ENCODE measurements at places on chromosomes 6 and 20.
A peak's percentile ranks its signal among the peaks of the same experiment; 100 is the strongest.

GRCh38 chr6:1509241-1509640 is 100.5 kb upstream of the FOXC1 start:
- no peak for DNase-seq

GRCh38 chr6:167409694-167410093 is 84.8 kb downstream of the TTLL2 start:
- DNase-seq, result no peak

- no peak for DNase-seq
Measured at GRCh38 chr6:101290346-101290745, 103.2 kb upstream of the GRIK2 start.

DNA sequence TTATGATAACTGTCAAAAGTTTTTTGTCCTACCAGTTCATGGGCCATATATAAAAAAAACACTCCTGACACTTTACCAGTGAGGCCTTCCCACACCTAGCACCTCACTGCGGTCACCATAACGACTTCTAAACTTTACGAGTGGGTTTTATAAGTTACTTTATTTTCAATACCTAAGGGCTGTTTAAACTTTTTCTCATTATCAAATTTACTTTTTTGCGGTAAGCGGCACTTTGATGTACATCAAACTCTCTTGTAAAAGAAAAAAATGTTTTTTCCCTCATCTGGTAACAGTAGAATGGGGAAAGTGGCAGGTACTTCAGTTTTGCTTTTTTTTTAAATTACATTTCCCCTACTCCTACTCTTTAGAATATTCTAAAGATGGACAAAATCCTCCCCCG is 36.2 kb downstream of the FYN start:
- no peak for DNase-seq

- peak; percentile 58 for DNase-seq
Measured at GRCh38 chr6:134585517-134585873, 267.6 kb upstream of the SGK1 start.

DNA sequence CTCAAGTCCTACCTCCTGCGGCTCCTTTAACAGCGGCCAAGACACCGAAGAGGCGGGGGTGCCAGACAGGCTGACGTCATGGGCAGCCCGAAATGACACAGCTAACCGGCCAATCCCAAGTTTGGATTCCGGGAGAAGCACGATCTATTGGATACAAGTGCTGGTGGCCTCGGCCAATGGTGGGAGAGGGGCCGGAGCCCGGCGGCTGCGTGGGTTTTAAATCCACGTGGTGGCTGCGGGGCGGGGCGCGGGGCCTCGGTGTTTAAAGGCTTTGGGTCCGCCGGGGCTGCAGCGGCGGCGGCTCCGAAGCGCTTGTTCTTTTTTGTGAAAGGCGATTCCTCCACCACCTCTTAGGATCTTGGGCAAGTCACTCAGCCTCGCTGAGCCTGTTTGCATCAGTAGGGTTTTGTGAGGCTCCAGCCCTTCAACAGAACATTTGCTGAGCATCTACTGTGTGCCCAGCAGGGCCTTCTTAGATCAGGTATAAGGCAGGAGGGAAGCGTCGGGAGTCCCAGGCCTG is 8.7 kb upstream of the PMEPA1 start:
- DNase-seq, result peak; percentile 93

DNA sequence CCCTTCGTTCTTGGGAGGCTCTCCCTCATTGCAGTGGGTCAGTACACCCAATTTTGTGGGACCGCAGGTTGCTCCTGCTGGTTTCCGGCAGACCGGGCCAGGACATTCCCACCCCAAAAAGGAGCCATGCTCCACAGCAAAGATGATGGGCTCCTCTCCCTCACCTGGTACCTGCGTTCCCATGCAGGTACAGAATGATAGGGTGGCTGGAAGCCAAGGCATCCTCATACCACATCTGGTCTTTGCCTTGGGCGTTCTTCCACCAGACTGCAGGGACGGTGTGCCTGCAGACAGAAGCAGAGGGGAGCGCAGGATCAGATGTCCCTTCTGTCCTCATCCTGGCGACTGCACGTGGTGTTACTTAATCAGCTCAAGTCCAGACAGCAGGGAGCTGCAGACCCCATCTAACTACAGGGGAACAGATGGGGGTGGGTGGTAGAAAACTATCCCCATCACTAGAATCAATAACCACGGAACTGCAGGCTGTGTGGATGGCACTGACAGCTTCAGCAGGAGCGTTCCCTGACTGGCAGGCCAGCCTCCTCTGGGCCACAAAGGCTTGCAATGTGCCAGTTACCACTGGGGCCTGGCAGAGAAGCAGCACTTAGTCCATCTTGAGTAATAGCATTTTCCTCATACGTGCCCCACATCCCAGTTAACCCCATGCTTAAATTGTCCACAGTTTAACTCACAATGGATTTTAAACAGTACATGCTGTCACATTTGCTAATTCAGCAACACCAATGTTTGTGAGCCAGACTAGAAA is 70.4 kb downstream of the ABHD12 start:
- DNase-seq, result no peak

DNA sequence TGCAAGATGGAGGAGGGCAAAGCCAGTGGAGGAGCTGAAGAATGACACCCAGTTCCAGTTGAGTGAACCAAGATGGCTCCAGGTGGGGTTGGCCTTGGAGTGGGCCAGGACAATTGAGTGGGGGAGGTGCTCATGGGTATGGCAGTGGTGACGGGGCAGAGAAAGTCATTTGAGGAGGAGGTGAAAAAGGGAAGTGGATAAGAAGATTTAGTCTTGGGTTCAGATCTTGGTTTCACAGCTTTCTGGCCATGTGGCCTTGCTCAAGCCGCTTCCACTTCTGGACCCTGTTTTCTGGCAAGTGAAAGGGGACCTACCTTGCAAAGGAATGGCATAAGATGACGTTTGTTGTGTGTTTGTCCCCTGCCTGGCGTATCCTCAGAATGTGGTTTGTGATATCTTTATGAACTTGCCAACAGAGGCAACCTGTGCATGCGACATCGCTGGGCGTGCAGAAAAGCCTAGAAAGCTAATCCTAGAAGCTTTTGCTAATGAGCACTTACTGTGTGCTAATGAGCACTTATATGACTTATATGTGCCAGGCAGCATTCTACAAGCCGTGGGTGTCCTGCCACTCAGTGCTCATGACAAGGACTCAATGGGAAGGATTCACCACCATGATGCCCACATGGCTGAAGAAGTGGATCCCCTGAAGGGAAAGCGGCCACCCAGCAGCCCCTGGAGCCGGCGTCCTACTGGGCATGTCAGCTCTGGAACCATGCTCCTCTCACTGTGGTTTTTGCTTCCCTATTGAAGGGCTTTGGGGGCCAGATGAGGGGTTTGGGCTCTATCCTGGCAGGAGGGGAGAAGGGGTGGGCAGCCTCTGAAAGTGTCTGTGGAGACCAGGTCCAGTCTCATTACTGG is 23.6 kb upstream of the STX16 start:
- no peak for DNase-seq

GRCh38 chr20:52596256-52596655 is 375.9 kb upstream of the TSHZ2 start:
- DNase-seq, result no peak

DNA sequence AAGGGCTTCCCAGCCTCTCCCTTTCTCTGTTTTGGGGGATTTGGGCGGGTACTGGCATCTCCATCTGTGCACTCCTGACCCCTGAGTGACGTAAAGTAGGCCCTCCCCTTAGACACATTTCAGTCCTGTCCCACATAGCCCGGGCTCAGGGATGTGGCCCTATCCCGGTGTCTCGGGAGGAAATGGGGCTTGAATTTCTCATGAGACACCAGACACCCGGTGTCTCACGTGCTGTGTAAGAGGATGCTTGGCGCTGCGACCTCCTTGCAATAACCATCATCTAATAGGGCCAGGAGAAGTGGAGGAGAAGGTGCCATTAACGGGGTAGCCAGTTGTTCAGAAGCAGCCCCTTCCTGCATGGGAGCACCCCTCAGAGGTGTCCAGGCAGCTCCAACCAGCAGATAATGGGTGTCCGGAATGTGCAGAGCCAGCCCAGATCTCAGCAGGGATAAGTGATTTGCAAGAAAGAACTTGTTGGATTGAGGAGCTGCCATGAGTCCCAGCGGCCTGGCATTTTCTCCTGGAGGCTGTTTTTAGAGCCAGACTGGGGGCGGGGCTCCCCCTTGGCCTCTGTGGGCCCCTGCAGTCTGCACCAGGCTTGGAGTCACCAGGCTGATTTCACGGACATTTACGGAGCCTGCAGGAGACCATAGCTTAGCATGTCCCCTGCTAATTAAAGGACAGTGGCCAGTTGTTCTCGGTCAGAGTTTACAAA is 372.0 kb downstream of the PREX1 start:
- DNase-seq, result no peak

- DNase-seq, result no peak
Measured at GRCh38 chr6:83042467-83043053, 23.1 kb downstream of the UBE3D start.

DNA sequence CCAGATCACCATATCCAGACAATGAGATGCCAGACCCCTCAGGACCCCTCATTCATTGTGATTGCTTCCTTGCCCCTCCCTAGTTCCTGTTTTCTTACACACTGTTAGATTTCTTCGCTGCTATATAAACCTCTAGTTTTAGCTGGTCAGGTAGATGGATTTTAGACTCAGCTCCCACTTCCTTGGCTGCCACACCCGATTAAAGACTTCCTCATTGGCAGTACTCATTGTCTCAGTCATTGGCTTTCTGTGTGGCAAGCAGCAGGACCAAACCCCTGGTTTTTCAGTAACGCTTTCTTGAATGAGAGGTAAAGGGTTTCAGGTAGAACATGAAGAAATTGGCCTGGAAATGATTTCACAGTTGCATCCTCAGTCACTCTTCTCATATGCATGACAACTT is 47.9 kb downstream of the QRSL1 start:
- DNase-seq, result no peak

DNA sequence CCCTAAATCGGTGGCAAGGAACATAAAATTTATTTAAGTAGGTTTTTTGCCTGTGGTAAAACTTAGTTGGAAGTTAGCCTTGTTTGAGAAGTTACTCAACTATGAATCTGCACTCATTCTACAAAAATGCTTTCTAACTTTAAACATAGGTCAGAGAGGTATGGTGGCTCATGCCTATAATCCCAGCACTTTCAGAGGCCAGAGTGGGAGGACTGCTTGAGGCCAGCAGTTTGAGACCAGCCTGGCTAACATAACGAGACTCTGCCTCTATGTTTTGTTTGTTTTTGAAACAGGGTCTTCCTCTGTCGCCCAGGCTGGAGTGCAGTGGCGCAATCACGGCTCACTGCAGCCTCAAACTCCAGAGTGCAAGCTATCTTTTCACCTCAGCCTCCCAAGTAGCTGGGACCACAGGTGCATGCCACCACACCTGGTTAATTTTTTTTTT is 16.2 kb downstream of the USP49 start:
- no peak for DNase-seq

DNA sequence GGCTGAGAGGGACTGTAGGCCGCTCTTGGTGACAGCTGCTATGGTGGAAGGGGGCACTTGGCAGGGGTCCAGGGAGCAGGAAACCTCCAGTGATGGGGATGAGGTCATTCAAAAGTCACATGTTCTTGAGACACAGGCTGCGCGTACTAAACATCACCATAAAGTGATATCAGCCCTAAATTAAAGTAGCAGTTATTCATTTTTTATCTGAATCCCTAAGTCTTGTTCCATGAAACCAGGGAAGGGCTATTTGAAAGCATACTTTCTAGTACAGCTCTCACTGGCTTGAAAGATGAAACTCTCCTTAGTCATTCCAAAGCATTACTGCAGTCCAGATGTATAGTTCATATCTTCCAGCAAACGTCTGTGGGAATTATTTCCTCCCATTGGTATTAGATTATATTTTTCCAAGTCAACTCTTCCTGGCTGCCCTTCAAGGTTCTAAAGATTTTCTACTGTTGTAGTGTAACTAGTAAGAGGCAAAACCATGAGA is 373.1 kb downstream of the CD109 start:
- DNase-seq, result no peak

- DNase-seq, result no peak
Measured at GRCh38 chr6:126133984-126134383, 147.6 kb downstream of the TRMT11 start.

DNA sequence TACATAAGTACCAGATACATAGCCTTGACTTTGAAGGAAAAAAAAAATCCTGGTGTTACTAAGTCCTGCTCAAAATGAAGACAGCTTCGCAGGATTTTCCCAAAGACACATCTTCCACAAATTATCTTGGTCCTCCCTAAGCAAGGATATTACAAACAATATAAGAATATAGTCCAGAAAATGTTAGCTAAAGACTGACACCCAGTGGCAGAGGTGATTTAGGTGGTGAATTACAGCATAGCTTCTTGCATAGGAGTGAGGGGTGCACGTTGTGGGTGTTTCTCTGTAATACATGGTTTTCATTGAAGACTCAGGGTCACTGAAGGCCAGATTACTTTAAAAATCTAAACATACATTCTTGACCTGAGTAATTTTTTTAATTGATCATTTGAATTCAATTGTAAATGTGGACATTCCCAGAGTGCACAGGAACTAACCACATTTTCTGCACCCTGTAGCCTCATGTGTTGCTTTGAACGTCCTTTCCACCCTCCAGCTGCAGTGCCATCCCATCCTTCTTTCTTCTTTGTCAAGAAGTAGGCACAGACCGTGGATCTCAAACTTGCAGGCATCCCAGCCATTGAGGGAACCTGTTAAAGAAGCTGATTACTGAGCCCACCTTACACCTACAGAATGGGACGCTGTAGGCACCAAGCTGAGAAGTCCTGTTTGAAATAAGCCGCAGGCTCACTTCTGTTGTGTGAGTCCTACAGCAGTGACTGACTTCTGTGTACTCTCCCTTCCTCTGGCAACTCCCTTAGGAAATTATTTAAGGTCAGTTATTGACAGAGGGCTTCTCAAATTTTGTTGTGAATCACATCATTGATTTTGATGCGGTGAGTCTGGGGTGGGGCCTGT is 102.6 kb downstream of the PERP start:
- peak; percentile 14 for DNase-seq

DNA sequence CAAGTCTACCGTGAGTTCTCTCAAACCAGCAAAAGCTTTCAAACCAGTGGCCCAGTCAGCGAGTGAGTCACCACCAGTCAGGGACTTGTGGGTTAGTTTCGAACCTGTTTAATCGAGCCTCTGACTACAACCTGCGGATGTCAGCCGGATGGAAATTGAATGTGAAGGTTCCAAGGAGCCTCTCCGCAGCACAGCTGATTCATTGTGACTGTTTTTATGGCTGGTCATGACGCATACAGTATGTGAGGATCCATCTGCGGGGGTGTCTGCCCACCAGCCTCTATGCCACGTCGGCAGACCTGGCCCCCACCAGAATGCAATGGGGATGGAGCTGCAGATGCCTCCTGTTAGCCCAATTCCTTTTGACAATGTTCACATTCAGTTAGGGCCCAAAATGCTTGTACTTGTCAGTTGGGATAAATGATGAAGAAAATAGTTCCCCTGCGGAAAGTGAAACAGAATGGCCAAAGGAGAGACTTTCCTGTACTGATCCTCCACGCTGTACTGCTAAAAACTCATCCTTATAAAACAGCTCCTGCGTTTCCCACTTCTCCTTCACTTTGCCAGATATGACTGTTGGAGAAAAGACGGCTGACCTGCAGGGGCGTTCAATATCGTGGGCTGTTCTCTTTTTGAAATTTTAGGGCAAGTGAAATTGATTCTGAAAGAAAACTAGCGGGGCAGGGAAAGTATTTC is 206.6 kb downstream of the TFAP2B start:
- DNase-seq, result no peak

DNA sequence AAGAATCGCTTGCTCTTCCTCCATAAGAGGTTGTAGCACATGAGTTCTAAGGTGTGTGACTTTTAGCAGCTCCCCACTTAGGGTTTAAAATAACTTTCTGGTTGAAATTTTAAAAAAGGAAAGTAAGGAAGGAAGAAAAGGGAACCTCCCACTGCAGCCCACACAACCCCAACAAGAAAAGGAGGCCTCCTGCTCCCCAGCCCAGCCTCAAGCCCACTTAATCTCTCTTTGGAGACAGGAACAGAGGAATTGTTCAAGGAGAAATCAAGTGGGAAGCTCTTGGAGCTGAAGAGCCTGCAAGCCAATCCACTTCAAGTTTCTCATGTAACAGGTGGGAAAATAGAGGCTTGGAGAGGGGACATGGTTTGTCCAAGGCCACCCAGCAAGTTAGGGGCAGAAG is 39.1 kb upstream of the PREX1 start:
- no peak for DNase-seq
